ENCODE measurements at places on chromosomes 16 and 17. TPM values are rescaled to one million over a fixed set of nuclear protein-coding genes. Genes with fewer than 3 reads are reported as not detected.

Gene MAP3K14
- total RNA-seq = 2.7 TPM

Gene JPT1
- 99.0 TPM for total RNA-seq

Gene JPH3
- not detected for total RNA-seq

Gene PAM16
- total RNA-seq = 34.3 TPM

Gene TOM1L1
- total RNA-seq = 18.0 TPM

Gene MT3
- total RNA-seq = 0.44 TPM

Gene BLMH
- 31.5 TPM for total RNA-seq

Gene CACNG3
- not detected for total RNA-seq

Gene KCNH6
- total RNA-seq = not detected

Gene AIPL1
- total RNA-seq = not detected

Gene NPIPB4
- 43.6 TPM for total RNA-seq

Gene PLLP
- total RNA-seq = 0.12 TPM
